Lower leg skin (tissue), 4 donors: ENCODE measurements at places on chromosomes 1 and 21.
A peak's percentile ranks its signal among the peaks of the same experiment; 100 is the strongest.

DNA sequence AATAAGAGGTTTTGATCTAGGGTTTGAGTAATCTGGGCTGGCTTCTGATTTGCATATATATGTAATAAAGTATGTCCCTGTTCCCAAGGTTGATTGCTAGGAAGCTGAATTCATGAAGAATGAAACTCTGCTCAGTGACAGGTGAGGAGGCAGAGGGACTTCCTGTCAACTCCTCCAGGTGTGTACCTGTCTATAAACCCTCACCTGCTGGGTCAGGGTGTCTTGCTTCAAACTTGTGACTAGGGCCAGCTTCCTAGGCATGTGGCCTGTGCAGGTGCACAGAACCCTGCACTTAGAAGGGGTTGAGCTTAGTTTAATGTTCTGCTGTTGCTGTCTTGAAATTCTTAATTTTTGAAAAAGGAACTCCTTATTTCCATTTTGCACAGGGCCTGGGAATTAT is 21.1 kb downstream of the OLFML3 start:
- DNase-seq = peak; percentile 25

- DNase-seq = no peak
These were observed 51.4 kb downstream of the DISC1 start for GRCh38 chr1:231678011-231678432.

DNA sequence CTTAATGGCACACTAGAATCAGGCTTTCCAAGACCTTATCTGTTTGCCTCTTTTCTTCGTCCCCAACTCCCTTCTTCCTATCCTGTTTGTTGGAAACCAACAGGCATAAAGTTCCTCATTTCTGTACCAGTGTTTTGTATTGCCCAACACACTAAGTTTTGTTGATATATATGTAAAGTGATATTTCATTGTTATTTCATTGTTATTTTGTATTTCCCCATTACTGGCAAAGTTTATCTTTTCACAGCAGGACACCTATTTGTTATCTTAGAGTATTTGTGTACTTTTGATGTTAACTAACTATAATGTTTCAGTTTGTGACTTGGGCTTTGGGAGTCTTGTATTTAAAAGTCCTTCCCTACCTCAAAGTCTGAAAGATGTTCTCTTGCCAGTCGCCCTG is 27.1 kb downstream of the FAM20B start:
- no peak for DNase-seq

DNA sequence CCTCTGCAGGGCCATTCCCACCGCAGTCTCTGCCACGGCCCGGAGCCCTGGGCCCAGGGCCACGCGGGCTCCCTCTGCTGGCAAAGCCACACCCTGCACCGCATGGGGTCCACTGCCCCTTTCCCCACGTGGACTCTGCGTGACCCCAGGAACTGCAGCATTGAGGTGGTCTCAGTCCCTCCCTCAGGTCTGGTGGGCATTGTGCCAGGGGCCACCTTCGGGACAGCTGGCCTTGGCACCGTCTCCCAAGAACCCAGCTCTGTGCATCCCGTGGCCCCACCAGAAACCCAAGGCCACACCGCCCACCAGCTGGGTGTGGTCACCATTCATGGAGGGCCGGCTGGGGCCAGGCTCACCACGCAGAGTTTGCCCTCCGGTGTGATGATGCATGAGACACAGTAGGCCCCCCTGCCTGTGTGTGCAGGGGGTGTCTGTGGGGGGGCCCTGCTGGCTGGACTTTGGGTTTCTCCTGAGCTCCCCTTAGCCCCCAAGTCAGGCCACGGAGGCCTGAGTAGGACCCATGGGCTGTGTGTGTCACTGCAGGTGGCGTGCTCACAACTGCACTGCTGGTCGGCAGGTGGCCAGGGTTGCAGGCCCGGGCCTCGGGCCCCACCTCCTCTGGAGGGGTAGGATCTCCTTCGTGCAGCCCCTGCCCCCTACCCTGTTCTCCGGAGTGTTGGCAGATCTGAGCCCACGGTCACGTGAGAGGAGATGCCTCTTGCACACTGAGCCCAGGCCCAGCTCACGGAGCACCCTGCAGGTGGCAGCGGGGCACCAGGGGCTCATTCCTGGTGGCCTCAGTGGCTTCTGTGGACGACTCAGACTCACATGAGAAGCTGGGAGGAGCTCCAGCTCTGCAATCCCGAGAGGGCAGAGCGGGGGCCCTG is 5.8 kb downstream of the VWA1 start:
- no peak for DNase-seq

- DNase-seq = peak; percentile 83
These were observed 825 bp downstream of the TMEM39B start for GRCh38 chr1:32073299-32074229.

GRCh38 chr1:226126824-226127569 is 59.5 kb downstream of the ACBD3 start:
- DNase-seq = peak; percentile 79

GRCh38 chr1:214380396-214380795 is 99.4 kb downstream of the SMYD2 start:
- no peak for DNase-seq

GRCh38 chr1:22112554-22112953 is 30.3 kb downstream of the WNT4 start:
- DNase-seq = no peak

- DNase-seq = no peak
These were observed 35.5 kb downstream of the MTR start for GRCh38 chr1:236830560-236830959.

DNA sequence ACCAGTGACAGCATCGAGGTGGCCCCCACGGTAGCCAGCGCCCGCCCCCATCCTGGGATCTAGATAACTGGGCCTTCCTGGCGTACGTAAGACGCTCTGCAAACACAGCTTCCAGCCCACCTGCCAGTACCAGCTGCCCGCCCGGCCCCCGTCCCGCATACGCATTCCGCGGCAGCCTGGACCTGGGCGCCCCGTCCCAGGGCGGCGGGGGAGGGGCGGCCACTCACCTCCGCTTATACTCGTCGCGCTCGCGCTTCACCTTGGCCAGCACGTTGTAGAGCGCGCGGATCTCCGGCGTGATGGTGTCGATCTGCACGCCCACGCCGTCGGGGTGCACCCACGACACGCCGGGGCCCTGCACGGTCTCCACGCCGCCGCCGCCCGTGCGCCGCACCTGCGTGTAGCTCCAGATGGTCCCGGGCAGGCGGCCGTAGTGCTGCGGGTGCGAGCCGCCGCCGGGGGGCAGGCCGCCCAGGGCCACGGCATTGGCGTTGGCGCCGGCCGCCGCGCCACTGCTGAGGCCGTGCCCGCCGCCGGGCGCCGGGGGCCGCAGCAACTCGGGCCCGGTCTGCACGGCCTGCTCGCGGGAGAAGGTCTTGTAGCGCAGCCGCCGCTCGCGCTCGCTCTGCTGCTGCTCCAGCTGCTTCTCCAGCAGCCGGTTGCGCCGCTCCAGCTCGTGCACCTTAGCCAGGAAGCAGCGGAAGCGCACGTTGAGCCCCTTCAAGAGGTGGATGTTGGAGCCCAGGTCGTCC is 859 bp downstream of the IFFO2 start:
- DNase-seq = no peak

DNA sequence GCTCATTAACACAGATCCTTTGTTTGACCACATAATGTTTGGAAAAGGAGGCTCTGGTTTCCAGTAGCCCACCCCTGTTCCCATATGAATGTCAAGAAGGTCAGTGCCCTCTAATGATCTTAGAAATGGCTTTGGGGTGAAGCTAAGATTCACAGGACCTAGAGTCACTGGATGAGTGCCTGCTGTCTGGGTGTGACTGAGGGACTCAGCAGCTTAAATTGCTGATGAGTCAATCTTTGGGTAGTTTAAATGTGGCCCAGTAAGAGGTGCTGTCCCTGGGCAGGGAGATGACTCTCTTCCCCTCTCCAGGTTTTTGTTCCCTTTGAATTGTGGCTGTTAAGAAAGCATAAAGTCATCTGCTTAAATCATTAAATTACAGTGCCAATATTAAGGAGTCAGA is 50.6 kb downstream of the L1TD1 start:
- no peak for DNase-seq

DNA sequence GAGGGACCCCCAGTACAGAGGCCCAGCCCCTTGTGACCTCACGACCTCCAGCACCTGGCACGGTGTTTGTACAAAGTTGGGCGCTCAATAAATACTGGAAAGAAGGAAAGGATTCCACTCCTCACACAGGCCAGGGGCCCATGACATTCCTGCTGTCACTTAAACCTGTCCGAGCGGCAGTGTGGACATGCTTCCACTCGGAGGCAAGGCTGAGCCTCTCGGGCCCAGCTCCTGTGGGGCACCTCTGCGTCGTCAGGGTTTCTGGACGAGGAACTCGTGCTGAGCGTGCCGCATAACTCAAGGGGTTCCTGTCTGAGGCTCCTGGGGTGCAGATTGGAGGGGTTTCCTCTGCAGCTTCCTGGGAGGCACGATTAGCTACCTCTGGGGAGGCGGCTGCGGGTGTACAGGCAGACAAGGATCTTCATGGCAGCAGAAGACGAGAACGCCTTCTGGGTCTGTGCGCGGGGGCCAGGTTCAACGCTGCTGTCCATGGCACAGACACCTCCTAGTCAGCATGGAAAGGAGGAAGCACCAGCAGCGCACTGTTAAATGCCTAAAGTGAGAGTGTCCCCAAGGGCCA is 3.6 kb upstream of the SMIM1 start:
- no peak for DNase-seq

DNA sequence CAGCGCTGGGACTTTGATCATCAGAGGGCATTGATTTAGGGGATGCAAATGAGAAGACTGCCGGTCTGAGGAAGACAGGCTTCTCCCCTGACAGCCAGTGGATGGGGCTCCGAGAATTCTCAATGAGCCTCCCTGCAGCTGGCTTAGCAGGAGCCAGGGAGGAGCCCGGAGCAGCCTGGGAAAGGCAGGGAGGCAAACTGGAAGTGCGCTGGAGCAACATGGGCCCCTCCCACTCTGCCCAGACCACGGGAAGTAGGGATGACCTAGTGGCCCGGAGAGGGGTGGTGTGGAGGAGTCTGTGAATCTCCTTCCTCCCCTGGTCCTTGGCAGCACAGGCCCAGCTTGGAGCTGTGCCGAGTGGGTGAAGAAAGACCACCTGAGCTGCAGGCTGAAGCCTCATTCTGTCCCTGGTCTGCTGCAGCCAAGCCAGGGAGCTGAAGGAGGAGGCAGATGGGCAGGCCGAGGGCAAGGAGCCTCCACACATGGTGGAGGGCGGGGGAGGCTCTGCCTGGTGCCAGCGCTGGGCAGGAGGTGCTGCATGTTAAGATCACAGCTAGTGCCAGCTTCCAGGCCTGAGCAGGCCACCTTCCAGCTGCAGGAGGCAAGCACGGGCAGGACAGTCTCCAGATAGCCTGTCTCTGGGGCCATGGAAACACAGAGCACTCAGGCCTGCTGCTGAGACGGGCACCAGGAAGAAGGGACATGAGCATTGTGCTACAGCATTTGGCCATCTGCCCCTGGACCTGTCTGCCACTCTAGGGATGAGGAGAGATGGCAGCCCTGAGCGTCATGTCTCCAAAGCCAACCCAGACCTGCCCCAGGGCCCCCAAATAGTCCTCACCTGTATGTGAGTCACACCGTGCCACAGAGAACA is 12.2 kb upstream of the CLSTN1 start:
- DNase-seq = peak; percentile 89

DNA sequence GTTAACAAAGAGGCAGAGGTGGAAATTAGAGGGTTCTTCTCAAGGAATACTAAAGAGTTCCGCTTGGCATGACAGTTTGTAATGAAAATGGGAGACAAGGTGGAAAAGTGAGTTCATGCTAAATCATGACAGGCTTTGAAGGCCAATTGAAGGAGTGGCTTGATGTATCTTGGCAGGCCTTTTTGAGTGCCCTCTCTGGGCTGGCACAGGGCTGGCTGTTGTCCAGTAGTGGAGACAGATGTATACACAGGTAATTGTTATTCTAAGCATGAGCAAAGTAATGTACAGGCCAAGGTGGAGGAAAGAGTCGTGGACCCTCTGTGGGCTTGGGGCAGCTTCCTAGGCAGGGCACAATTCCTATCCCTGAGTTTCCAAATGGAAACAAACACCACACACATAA is 196.7 kb upstream of the GALNT2 start:
- DNase-seq = no peak

DNA sequence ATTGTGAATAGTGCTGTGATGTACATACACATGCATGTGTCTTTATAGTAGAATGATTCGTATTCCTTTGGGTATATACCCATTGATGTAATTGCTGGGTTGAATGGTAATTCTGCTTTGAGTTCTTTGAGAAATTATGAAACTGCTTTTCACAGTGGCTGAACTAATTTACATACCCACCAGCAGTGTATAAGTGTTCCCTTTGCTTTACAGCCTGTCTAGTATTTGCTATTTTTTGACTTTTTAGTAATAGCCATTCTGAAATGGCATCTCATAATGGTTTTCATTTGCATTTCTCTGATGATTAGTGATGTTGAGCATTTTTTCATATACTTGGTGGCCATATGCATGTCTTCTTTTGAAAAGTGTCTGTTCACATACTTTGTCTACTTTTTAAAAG is 54.5 kb upstream of the FAM78B start:
- DNase-seq = no peak

- no peak for DNase-seq
These were observed 637.3 kb downstream of the USP25 start for GRCh38 chr21:16367079-16367478.

DNA sequence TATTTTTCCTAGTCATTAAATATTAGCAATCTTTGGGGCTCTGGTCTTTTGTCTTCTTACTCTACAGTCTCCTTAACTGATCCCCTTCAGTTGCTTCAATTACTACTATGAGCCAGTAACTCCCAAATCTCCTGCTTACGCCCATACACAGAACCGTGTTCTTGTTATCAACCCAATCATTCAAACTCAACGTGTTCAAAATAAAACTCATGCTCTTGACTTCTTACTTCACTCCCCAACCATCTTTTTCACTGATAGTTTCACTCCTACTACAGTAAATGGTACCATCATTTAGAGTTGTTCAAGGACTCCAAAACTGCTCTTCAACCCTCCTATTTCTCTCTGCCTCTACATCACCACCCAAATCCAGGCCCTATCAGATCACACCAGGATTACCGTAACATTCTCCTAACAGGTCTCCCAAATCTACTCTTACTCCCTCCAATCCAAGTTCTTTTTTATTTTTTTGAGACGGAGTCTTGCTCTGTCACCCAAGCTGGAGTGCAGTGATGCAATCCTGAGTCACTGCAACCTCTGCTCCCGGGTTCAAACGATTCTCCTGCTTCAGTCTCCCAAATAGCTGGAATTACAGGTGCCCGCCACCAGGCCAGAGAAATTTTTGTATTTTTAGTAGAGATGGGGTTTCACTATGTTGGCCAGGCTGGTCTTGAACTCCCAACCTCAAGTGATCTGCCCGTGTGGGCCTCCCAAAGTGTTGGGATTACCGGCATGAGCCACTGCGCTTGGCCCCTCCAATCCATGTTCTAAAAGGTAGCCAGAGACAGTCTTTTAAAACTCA is 3.0 kb downstream of the YARS1 start:
- DNase-seq = no peak

- no peak for DNase-seq
These were observed 79.8 kb upstream of the ROR1 start for GRCh38 chr1:63693944-63694571.

- DNase-seq = no peak
These were observed 119.0 kb upstream of the USP24 start for GRCh38 chr1:55334160-55334559.

DNA sequence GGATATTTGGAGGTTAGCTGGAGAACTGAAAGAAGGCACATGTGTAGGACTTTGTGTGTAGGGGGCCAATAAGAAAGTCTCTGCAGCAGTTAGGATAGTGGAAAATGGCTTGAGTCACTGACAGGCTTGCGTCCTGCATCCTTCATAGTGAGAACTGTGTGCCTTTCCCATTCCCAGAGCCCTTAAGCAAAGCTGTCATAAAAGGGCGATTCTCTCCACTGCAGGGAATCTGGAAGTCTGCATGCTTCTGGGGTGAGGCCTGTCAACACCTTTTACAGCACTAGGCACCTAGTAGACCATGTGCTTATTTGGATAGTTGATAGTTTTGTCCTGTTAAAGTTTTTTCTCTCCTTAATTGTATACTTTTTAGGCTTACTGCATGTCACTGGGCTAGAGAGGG is 39.4 kb upstream of the MACF1 start:
- no peak for DNase-seq
